Retinal pigment epithelial cell (primary cell): ENCODE measurements at places on chromosomes 3 and 15.

GRCh38 chr3:178671377-178671776 lies 135.1 kb downstream of the KCNMB2 start:
- no peak for DNase-seq

DNA sequence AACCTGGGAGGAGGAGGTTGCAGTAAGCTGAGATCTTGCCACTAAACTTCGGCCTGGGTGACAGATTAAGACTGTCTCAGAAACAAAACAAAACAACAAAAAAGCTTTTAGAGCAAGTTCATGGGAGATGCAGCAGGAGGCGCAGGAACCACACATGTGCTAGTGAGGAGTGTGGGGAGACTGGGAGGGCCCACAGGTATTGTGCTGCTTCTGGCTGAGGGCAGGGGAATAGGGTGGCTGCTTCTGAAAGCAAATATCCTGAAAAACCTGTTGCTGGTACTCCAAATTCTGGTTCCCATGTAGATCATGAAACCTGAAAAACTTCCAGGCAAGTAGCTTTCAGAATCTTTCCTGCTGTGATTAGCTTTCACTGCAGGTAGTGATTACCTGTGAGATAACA lies 22.1 kb downstream of the TYRO3 start:
- no peak for DNase-seq

DNA sequence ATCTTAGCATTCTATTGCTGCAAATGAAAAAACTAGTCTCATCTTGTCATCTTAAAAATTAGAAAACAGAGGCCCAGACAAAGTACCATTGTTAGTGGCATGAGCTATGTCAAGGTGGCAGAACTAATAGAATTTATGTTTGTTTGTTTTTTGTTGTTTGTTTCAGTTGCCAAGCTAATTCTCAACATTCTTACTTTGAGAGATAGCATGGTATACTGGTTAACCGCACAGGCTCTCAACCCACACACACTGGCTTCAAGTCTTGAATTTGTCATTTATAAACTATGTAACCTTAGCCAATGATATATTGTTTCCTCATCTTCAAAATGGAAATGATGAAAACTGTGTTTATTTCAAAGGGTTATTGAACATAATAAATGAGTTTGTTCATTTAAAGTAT lies 367.6 kb upstream of the PLSCR5 start:
- DNase-seq = no peak

DNA sequence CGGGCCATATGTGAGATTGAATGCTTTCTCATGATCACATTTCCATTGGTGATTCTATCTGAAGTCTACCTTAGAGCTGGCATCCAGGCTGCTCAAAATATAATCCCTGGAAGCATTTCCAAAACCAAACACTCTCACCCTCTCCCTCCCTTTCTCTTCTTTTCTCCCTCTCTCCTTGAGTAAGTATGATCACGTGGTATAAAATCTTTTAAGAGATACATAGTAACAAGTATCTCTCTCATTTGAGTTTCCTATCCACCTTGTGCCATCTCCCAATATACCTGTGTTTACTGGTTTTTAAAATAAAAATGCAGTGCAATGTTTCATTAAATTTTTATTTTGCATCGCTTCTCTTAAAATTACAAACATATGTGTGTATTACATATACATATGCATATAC lies 350.9 kb upstream of the KCNH8 start:
- no peak for DNase-seq
